ENCODE measurements at places on chromosomes 12 and 14. TPM values are rescaled to one million over a fixed set of nuclear protein-coding genes. Genes with fewer than 3 reads are reported as not detected.

- DNase-seq = no peak
Observed at GRCh38 chr12:116867523-116867922, 13.7 kb downstream of the HRK start.

DNA sequence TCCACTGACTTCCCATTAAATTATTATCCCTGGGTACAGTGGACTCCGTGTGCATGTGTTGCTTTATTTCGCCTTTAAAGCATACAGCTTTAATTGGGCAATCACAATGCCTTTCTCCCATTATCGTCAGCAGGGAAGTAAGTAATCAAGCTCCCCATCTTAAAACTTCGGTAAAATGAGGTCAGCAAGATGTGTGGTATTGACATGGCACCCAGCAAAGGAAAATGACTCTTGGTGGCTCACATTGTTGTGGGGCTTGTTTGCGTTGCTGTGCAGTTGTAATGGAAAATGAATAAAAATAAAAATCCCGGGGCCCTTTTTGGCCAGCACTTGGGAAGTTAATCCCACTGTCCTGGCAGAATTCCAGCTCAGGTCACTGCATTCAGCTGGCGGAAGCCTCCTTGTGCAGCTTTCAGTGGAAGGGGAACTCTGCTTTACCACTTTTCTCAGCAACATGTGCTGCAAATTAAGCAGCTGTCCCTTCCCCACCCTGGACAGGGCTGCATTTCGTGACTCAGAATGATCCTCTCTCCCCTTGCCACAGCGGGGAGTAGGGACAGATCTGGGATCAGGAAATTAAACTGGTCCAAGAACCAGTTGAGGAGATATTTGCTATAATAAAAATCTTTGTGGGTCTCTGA, 13.9 kb upstream of the ATP2A2 start:
- DNase-seq = no peak

DNA sequence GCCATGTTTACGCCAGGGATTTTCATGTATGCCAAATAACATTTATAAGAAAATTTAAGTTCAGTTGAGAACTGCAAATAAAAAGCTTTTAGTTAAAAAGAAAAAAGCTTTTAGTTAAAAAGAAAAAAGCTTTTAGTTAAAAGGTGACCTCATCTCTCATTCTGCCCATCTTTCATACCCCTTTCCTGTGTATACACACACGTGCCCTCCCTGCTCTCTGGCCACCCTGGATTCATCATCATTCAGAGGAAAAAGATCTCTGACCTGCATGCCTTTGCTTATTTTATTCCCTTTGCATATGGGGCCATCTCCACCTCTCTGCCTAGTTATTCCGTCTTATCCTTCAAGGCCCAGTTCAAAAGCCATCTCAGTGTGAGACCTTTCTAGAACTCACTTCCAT, 38.1 kb upstream of the CDK17 start:
- DNase-seq = no peak

The NOVA1 gene
- total RNA-seq = not detected

The FOXN4 gene
- not detected for total RNA-seq

The TROAP gene
- not detected for total RNA-seq
